HT-29 (cell line): ENCODE measurements at places on chromosomes 2 and 18.

DNA sequence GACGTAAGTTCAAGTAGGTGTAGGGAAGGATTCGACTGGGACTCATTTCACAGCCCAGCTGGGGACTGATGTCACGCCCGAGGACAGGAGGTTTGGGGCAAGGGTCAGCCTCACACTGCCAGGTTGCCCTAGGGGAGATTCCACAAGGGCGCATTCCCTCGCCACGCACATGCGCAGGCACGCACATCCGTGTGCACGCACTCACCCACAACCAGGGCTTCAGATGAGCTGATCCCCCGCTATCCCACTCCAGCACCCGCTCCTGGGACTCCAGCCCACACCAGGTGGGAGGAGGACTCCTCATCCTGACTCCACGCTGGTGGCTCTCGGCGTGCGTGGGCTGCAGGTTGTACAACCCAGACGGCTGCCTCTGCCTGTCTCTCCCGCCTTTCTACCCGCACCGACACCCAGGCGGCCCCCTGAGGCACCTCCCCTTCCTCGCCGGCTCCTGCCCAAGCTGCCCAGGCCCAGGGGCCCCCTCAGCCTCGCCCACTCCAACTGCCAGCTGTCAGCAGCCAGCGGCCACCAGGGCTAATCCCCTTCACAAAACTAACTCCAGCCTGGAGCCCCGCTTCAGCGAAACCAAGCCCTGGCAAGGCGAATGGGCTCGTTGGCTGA lies 47.8 kb upstream of the FOSL2 start:
- DNase-seq, result no peak

DNA sequence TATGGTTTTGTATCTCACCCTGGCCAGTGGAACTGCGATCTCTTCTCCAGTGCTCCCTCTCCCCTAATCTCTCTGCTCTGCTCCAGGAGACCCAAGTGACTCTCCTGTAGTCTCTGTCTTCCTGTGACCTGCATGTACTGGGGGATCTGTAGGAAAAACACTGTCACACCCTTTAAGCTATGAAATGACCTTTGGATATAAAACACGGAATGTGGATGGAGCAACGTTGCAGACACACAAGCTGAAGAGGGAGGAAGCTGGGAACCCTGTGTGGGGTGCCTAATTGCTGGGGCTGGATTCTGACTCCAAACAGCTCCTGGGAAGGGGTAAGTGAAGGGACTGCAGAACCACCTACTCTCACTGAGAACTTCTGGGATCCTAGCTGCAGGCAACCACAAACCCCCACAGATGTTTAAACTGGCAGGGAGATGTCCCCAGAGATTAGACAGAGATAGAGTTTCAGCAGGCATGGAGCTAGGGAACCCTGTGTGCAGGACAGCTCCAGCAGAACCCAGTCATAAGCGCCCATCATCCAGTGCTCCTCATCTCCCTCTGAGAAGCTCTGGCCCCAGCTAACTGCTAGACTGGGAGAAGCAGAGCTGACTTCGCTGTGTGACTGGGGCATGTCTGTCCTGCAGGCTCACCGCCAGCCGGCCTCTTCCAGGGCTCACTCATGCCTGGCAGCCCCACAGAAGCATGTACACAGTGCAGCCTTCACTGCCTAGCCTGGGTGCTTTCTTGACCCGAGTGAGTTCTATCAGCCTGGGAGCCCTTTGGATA lies 482.7 kb upstream of the SETBP1 start:
- no peak for DNase-seq

- DNase-seq, result no peak
Measured at GRCh38 chr2:162243294-162243693, at the start of gene FAP. FAP (minus strand) TSS chr2:162243445; CDS start chr2:162243327, 118 bp downstream.

DNA sequence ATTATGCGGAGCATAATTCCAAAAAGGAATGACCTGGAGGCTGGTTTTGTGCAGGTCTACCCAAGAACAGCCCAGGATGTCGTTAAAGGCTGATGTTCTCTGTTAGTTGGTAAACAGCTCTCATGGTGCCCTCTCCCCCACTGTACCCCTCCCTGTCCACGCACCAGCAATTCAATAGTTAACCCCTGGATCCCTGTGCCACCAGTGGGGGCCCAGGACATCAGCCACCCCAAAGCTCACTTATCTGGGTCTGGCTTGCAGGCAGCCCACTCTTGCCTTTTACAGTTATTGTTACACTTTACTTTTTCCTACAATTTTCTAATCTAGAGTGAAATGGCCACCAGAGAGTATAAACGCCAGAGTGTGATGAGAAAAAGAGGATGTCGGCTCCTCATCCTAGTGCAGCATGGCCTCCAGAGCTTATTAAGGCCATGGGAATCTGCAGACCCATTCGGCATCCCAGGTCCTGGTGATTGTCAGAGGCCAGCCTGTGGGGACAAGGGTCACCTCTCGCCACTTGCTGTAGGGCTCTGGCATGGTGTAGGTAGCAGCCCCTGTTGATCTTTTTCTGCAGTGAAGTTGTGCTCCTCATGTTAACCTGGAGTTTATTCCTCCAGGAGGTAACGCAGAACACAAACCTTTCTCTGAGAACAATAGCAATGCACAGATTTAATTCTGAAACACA lies 30.3 kb downstream of the TWIST2 start:
- no peak for DNase-seq
